ENCODE measurements at places on chromosomes 12 and 14.

- DNase-seq, result no peak
These were observed at the start of gene SERPINA5 for GRCh38 chr14:94581127-94581999. TSS of gene SERPINA5 (plus strand) at chr14:94581426. CDS start at chr14:94587363, 5,937 bp downstream.

DNA sequence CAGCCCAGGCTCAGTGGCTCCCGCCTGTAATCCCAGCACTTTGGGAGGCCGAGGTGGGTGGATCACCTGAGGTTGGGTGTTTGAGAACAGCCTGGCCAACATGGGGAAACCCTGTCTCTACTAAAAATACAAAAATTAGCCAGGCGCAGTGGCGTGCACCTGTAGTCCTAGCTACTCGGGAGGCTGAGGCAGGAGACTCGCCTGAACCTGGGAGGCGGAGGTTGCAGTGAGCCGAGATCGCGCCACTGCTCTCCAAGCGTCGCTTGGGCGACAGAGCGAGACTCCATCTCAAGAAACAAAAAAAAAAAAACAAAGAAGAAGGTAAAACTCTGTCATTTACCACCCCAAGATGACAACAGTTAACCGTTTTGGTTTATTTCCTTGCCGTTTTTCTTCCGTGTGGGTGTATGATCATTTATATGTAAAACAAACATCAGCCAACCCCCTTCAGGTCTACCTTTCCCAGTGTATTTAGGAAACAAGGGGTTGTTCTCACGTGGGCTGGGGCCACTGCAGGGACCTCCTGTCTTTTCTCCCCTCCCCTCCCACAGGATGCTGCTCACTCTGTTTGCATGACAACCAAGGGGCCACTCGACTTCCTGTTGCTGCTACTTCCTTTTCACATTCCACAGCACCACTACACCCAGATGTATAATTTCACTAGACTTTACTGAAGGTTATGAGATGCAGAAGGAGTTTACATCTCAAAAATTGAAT, 13.6 kb downstream of the TTC9 start:
- no peak for DNase-seq

GRCh38 chr14:99794151-99794780, 1.1 kb downstream of the EML1 start:
- DNase-seq, result no peak

DNA sequence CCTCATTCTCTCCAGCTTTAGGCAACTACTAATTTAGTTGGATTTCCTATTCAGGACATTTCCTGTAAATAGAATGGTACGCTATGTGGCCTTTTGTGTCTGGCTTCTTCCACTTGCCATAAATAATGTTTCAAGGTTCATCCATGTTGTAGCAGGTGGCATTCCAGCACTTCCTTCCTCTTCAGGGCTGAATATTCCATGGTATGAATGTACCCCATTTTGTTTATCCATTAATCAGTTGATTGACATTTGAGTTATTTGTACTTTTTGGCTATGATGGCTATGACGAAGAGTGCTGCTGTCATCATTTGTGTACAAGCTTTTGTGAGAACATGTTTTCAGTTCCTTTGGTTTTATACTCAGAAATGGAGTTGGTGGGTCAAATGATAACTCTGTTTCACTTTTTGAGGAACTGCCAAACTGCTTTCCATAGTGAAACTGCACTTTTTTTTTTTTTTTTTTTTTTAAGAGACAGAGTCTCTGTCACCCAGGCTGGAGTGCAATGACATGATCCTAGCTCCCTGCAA, 6.5 kb upstream of the CDK2AP1 start:
- DNase-seq, result no peak

DNA sequence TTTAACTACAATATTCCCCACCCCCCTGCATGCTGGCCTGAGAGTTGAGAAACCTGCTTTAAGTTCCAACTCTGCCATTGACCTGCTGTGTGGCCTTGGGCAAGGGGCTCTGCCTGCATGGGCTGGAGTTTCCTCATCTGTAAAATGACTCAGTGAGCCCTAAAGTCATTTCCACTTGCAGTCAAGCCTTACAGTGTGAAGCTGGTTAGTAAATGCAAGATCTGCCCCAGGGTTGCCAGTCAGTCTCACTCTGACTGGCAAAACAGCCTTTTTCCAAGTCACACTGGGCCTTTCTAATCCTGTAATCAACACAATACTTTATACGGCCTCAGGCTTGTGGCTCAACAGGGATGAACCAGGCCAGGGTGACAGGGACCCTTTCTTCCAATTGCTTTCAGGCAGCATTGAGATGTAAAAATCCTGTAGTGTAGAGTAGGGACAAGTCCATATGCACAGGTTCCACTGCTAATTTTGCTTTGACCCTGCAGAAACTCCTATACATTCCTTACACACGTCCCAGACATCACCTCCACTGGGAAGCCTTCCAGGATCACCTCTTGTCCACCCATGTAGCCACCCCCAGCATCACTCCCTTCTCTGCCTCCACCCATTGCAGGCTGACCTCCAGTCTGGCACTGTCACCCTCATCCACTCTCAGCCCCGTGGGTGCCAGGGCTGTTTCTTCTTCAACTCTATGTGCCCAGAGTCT, 42.6 kb upstream of the PRIMA1 start:
- no peak for DNase-seq

DNA sequence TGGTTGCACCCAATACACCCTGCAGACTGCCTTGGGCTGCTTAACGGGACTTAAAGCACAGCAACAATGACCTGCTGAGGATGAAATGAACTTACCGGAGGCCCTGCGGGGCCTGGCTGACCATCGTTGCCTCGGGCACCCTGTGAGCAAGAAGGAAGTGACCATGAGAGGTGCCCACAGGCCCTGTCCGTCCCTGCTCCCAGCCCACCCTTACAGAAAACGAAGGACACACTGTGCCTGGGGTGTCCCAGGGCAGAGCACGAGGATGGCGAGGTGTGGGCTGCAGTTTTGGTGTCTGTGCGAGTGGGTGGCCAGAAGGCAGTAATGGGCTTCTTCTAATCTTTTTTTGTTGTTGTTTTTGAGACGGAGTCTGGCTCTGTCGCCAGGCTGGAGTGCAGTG, 14.6 kb downstream of the COL2A1 start:
- DNase-seq, result no peak

- DNase-seq, result no peak
These were observed 143.3 kb downstream of the APAF1 start for GRCh38 chr12:98788396-98788795.

GRCh38 chr14:32134448-32135097, 57.5 kb downstream of the ARHGAP5 start:
- DNase-seq, result no peak

GRCh38 chr14:56002876-56003625, 115.2 kb upstream of the PELI2 start:
- DNase-seq, result no peak

DNA sequence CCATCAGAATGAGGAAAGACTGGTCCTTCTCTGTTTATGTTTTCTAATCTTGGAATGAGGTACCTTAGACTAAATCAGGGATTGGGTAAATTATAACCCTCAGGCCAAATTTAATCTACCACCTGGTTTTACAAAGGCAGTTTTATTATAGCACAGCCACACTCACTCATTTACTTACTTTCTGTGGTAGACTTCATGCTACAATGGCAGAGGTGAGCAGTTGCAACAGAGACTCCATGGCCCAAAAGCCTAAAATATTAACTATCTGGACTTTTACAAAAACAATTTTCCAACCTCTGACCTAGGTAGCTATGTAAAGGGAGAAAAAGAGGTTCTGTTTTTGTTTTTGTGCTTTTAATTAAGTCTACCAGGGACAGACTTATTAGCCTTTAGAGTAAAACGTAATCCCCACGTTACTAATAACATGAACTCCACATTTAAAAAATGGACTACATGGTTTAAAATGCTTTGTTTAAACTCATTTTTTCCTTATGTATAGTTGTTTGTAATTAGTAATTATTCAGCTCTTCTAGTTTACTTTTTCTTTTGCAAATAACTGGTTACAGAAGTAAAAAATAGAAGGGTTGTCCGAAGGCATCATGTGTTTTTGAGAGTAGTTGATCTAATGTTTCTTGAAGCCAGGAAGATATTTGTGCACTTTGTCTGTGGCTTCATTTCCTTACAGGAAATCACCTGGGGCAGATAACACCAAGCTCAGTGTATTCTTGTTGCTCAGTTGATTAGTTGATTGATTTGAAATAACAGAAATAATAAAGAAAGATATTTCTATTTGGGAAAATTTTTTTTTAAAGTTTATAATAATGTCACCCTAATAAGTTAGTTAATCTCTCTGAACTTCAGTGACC, 57.6 kb upstream of the ATP2B1 start:
- no peak for DNase-seq

DNA sequence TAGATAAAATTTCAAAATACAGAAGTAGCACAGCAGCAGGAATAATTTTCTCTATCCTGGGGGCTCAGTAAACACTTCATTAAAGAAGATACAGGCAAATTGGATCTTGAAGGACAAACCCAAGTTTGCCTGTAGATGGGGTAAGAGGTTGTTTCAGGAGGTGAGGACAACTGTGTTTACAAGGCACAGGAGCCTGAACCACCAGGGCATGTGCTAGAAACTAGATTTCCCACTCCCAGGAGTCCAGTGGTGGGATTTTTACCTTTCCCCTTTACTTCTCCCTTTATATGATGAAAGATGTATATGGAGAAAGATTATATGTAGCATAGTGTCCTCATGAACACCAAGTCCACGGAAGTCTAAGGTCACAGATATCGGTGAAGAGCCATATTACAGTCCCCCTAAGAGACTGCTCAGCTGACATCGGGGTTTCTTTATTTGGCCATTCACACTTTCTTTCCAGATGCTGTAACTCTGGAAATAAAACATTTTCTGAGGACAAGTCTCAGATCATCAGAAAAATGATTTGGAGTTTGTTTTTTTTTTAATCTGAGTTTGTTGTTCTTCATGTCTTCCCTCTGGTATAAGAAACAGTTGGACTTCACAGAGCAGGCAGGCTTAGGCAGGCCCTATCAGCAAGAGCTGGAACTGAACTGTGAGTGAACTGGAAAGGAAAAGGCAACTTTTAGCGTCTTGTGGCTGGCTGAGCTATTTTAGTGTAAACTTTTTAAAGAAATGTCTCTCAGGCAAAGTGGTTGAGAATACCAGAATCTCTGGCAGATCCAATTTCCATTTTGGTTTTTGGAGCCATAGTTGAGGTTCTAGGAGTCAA, 8.0 kb upstream of the EVL start:
- no peak for DNase-seq

DNA sequence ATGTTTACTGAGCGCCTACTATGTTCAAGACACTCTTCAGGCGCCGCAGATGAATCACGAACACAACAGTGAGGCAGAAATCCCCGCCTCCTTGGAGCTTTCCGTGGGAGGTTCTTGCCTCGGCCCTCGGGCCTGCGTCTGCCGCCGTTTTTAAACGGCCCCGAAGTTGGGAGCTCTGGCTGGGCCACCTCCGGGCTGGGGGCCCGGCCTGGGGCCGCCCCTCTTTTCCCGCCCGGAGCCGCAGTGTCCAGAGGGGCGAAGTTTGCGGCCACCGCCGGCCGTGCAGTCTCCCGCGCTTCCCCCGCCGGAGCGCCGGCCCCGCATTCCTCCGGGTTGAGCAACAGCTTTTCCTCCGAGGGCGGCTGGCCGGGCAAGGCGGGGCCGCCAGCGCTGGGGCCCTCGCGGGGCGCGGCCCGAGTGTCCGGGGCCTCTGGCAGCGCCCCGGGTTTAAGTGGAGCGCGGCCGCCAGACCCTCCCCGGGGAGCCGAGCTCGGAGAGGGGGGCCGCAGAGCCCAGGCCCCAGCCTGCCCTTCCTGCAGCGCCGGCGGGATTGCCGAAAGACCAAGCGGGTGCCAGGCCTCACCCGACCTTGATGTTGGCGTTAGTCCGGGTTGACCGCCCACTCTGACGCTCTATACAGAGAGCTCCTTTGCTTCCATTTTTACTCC, 18.7 kb upstream of the CTDSP2 start:
- DNase-seq, result no peak

DNA sequence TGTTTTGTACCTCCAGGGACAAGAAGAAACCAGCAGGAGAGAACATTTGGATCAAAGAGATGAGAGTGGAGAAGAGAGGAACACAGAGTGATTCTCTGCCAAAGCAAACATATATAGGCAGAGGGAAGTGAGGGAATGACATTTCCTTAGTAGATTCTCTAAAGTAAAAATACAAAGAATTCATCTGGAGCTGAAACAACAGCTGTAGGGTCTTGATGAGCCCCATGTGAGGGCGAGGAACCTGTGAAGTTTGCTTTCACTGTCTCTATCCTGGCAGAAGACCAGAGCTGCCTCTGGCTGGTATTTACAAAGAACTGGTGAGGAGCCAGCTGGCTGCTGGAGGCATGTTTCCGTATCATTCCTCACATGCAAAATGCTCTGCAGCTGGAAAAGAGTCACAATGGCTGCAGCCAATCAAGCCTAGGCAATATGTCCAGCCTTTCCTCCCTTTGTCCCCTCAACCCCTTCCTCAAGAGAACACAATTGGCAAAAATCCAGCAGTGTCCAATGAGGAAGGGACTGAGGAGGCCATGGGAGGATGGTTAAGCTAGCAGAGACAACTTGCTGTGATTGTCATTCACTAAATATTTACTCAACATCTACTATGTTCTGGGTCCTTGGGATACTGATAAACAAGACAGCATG, 122.5 kb downstream of the PHLDA1 start:
- DNase-seq, result peak; percentile 72

DNA sequence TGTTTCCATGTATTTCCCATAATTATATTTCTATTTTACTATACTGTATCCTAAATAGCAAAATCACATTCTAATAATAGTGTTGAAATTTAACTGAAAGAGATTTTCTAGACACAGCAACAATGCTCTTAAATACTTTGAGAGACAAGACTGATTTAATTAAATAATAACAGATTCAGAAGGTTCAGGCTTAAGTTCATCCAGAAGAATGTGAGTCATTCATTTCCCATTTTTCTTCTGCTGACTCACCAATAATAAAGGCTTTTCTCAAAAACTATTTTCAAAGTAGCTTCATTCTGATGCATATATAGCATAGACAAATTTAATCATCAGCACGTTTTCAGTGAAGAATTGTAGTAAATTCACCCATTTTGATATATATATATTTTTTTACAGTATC, 481.4 kb downstream of the MDGA2 start:
- DNase-seq, result no peak

DNA sequence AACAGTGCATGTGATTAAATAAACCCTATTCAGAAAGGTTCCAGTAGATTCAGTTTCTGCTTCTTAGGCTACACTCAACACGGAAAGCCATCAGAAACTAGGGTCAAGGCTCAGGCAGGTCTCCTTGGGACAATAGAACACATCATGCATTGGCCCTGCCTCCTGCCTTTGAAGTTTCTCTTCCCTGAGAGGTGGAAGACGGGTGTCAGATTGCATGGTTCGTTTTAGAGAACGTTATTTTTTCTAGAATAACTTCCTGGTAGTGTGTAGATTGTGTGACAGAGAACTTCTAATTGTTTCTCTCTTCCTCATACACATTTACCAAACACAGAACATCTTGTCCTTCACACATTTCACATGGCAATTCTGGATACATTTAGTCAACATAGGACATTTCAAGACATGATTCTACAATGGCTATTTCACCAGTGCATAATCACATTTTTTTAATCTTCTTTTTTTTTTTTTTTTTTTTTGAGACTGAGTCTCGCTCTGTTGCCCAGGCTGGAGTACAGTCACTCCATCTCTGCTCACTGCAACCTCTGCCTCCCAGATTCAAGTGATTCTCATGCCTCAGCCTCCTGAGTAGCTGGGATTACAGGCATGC, 106.6 kb upstream of the AMN1 start:
- DNase-seq, result no peak

Measured in AG04450 (cell line).